ENCODE measurements at places on chromosomes 1 and 21. TPM values are rescaled to one million over a fixed set of nuclear protein-coding genes. Genes with fewer than 3 reads are reported as not detected.
A peak's percentile ranks its signal among the peaks of the same experiment; 100 is the strongest.

Gene TNFSF18
- total RNA-seq: not detected

DNA sequence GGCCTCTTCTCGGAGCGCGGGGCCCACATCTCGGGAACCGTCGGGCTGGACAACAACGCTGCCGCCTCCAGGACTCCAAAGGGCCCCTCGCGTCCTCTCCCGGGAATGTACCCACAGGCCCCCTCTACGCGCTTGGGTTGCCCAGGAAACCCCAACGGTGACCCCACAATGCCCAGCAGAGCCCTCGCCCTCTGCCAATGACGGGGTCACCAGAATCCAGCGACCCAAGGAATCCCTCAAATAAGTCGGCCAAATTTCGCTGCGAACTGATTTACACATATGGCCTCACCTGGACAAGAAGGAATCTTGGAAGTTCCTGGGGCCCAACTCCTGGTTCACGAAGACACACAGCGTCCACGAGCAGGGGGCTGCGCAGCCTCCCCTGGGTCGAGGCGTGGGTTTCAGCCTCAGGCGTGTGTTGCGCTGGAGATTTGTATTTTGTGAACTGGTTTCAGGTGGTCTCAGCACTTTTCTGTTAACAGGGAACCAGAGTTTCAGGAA is 78.1 kb downstream of the DESI2 start:
- no peak for DNase-seq

- DNase-seq: no peak
Measured at GRCh38 chr1:106937104-106937503, 119.4 kb upstream of the PRMT6 start.

DNA sequence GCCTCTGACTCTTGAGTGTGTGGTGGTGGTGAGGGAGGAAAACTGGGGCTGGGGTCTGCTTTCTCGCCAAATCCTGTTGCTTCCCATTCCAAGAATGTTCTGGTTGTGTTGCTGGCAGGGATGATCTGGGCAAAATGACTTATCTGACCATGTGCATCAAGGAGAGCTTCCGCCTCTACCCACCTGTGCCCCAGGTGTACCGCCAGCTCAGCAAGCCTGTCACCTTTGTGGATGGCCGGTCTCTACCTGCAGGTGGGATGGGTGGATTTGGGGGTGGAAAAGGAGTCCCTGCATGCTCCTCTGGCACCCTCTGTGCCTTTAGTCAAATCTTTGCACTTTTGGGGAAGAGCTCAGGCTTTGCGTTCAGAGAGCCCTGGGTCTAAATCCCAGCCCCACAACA is 18.1 kb downstream of the CYP4B1 start:
- DNase-seq: no peak

GRCh38 chr1:183443466-183443865 is 25.3 kb upstream of the NMNAT2 start:
- no peak for DNase-seq

Gene C1orf141
- total RNA-seq: not detected

- no peak for DNase-seq
Measured at GRCh38 chr1:227472772-227473171, 90.6 kb upstream of the ZNF678 start.

GRCh38 chr21:36909901-36910561 is 56.4 kb downstream of the HLCS start:
- DNase-seq: no peak

Gene SPATA45
- total RNA-seq: not detected

GRCh38 chr1:234621657-234622335 is 11.8 kb upstream of the IRF2BP2 start:
- no peak for DNase-seq

DNA sequence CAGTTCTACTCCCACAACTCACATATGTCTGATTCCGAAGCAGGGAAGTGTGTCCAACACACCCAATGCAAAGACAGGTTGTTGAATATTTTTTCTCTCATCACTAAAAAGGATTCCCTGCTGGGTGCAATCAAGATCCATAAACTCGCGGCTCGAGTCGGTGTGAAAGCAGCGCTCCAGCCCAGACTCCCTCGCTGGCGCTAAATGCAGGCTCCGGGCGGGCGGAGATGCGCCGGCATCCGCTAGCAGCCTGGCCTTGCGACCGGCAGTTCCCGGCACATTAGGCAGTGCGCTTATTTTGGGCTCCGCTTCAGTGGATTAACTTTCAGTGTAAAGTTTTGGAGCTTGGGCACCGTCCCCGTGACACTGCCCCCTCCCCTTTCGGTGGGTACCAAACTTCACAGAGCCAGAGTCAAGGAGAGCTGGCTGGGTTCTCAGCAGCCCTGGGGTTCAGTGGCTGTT is 87.7 kb upstream of the POU3F1 start:
- no peak for DNase-seq

DNA sequence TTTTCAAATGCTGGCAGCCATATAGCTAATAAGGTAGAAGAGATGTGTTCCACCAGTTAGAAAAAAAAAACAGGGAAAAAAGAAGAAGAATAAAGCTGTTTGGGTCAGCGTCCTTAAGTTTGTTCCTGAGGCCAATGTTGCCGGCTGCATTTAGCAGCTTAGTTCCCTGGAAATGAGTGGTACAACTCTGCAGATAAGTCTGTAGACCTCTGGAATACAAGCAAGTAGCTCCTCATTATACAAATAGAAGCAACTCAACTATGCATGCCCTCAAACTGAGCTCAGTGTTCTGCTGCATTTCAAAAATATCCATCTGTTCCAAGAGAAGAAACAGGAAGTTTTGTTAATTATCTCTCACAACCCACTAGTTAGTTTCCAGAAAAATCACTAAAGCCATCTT is 181.2 kb upstream of the PKN2 start:
- no peak for DNase-seq

DNA sequence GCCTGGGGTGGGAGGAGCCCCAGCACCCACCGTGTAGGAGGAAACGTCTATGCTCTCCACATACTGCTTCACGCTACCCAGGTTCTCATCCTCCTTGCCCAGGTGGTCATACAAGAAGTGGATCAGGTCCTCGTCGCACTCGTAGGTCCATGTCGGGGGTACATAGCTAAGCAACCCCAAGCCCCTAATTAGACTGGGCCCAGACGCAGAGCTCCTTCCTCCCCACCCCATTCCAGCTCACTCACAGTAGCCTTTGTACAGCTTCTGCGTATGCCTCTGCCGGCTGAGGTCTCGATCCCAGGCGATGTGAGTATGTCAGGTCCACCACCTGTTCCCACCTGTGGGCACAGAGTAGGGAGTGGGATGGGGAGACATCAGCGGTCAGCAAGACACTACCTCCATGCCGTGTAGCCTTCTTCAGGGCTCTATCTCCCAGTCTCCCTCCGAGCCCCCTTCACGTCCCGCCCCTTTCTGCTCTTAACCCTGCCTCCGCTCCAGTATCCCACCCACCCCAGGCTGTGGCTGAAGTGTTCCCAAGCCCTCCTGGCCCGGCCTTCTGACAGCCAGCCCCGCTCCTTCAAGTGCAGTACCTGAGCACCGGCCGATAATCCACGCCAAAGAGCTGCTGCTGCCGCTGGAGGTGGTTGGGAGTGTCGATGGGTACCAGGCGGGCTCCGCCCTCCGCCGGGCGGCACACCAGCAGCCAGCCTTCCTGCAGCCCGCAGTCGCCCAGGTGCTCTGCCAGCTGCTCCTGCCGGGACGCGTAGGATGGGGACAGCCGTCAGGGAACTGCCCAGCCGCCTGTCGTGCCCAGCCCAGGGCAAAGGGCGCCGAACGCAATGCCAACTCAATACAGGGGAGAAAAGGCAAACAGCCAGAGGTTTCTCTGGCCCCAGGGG is 919 bp downstream of the HECTD3 start:
- peak; percentile 81 for DNase-seq

DNA sequence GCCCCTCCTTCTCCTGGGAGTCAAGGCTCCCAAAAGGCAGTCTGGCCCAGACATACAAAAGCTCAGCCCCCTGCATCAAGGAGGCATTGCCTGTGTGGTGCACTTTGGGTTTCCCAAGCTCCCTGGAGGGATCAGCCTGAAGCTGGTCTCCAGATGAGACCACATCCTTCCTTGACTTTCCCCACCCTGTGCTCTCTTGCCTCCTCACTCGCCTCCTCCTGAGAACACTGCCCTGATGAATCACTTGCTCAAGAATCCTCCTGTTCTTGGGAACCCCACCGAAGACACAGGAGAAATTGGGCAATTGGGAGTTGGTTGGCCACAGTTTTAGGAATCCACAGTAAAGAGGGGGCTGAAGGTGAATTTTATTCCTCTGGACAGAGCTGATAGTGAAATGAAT is 34.8 kb upstream of the LYST start:
- no peak for DNase-seq

GRCh38 chr1:6600410-6601048 is 2.1 kb downstream of the KLHL21 start:
- peak; percentile 79 for DNase-seq

Gene GPR61
- total RNA-seq: not detected

Gene NEK2
- total RNA-seq: not detected

DNA sequence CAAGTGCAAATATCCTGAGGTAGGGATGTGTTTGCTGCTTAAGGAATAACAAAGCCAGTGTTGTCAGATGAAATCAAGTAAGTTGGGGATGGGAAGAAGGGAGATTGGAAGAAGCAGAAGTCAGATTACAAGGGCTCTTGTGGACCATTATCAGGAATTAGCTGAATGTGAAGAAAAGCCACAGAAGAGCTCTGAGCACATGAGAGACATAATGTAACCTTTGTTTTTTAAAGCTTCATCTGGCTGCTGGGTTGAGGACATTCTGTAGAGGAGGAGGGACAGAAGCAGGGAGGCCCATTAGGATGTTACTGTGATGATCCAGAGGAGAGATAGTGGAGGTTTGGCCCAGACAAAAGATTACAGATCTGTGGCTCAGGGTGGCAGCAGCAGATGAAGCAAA is 111.7 kb downstream of the DUSP10 start:
- no peak for DNase-seq

DNA sequence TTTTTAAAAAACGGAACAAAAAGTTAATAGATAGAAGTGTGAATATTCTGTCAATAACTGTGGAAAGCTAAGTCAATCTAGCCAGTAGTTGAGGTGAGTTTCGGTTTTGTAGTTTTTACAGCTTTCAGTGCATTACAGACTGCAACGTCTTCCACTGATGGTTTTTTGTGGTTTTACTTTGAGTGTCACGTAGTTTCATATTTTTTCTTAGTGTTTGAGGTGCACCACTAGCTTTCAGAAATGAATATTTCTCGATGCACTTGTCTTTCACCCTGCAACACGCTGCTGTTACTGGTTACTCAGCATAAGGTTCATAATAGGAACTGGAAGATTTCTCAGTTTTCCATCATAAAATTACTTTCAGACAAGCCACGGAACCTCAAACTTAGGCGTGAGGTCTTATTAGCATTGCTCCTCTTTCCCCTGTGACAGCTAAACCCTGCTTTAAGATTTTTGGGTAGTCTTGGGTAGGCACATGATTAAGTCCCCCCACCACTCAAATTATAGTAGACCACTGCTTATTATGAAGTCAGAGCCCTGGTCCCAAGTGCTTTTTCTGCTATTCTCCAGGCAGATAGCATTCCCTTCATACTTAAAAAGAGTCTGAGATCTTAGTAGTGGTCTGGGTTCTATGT is 1412.7 kb downstream of the KCNT2 start:
- DNase-seq: no peak

Gene SPRR5
- not detected for total RNA-seq

GRCh38 chr21:37414292-37415253 is 48.0 kb downstream of the DYRK1A start:
- DNase-seq: no peak

Gene TNFRSF4
- total RNA-seq: 2.0 TPM

DNA sequence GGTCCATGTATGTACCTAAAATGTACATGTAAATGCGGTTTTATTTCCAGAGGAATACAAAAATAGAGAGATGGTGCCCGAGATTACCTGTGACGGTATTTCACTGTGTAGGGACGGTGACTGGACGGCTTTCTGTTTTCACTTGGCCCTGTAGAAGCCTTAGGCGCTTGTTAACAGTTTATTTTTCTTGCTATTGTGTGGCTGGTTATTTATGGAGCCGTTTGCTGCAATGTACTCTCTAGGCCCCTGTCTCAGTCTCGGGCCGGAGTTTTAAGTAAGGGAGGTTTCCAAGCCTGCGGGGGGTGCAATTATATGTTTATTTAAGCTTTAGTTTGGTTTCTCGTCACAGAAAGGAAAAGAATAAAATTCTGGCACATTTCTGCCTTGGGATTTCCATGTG is 413 bp downstream of the EFCAB7 start:
- no peak for DNase-seq

Gene OR2T11
- not detected for total RNA-seq

DNA sequence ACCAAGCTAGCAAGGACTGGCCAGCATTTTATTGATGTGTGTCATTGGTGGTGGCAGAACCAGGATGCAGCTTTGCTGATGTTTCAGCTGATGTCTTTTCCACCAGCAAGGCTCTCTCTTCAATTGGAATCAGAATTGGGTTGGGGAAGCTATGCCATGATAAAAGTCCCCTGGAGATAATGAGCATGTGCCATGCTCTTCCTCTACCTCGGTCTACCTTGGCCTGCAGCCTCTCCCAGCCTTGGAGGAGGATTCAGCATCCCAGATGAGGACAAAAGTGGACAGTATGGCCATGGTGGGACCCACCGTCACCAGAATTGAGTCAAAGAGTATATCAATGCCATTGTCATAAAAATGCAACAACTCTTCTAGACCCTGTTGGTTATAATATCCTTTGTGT is 8.6 kb downstream of the AVPR1B start:
- DNase-seq: no peak

- no peak for DNase-seq
Measured at GRCh38 chr1:206868264-206868663, 2.8 kb downstream of the IL20 start.

GRCh38 chr1:221264848-221265247 is 385.6 kb downstream of the HLX start:
- DNase-seq: no peak

GRCh38 chr21:44637018-44637850 is at the start of gene KRTAP10-10:
Gene KRTAP10-10 (plus strand): TSS chr21:44637356. CDS start chr21:44637418, 62 bp downstream.
- no peak for DNase-seq

Gene SH3BP5L
- total RNA-seq: 17.5 TPM

GRCh38 chr1:181748013-181748412 is 264.7 kb downstream of the CACNA1E start:
- DNase-seq: no peak

DNA sequence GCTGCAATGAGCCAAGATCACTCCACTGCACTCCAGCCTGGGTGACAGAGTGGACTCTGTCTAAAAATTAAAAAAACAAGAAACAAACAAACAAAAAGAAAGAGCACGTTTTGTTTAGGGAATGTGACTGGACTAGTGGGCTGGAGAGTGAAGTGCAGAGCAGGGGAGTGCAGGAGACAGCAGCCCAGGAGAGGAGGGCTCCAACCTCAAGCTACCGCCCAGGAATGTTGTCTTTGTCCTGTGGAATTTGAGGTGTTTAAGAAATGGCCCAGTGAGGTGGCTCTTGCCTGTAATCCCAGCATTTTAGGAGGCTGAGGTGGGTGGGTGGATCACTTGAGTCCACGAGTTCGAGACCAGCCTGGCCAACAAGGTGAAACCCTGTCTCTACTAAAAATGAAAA is 42.4 kb upstream of the MTF2 start:
- no peak for DNase-seq

Gene GPR89A
- 20.2 TPM for total RNA-seq

Gene UBIAD1
- total RNA-seq: 8.0 TPM

Gene SFN
- 1.2 TPM for total RNA-seq

Gene WNT9A
- total RNA-seq: 3.3 TPM

Gene PADI3
- total RNA-seq: not detected
